ENCODE measurements at places on chromosomes 5 and 9. TPM values are rescaled to one million over a fixed set of nuclear protein-coding genes. Genes with fewer than 3 reads are reported as not detected.

- DNase-seq = no peak
Observed at GRCh38 chr5:140032296-140032695, 10.8 kb downstream of the NRG2 start.

GRCh38 chr5:149838881-149839739, 105.5 kb downstream of the PDE6A start:
- DNase-seq = no peak

BTNL8 gene
- total RNA-seq = 0.48 TPM

- no peak for DNase-seq
Observed at GRCh38 chr9:78463750-78464149, 166.8 kb downstream of the PSAT1 start.
